ENCODE measurements at places on chromosomes 1 and 21.

- DNase-seq: no peak
These were observed 11.1 kb downstream of the CAPN2 start for GRCh38 chr1:223723351-223723904.

GRCh38 chr1:242854466-242854865 is 330.0 kb upstream of the PLD5 start:
- DNase-seq: no peak

DNA sequence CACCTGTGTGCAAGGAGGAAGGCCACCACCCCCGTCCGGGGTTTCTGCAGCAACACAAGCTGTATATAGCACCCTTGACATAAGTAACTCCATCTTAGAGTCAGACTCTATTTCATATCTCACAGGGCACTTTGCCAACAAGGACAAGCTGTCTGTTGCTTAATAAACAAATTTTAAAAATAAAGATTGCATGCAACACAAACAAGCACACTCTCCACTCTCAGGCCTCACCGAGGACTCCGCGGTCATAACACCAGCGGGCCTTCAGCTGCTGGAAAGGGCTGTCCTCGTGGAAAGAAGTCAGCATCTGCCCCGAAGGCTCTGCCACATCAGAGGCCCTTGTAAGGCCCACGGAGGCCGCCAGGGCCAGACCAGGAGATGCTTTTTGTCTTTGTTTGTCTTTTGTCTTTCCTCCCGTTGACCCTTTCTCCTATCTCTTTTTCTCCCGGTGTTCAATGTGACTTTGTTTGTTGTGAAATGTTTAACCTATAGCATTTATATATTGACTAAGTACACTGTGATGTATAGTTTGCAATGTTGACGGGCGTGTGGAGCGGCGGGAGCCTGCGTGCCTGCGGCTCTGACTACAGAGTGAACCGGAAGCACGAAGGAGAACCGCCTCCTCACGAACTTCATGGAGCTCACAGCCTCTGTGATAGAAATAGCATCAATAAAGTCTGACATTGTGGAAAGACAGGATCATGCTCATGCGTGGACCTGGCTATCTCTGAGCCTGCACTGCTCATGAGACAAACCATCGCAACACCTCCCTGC is 24.1 kb downstream of the MEGF6 start:
- DNase-seq: no peak

DNA sequence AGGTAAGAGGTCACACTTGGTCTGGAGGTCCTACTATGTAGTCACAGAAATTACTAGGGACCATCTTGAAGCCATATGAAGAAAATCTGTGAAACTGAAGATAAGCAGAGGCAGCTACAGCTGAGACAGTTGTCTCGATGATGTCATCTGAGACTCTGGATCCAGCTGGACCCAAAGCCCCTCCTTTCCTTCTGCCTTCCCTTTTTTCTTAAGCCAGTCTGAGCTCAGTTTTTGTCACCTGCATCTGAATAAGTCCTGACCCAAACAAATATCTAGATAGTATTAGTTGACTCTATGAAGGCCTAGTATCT is 143.3 kb downstream of the ETS2 start:
- DNase-seq: no peak

GRCh38 chr1:111605576-111605975 is 14.0 kb upstream of the RAP1A start:
- DNase-seq: no peak
